Activated effector memory CD4-positive, alpha-beta T cell treated with Interleukin-2 at 50 U/mL for 16 hours (primary cell): ENCODE measurements at places on chromosomes 1 and 21.

GRCh38 chr1:23111600-23112535 lies 56.8 kb downstream of the LUZP1 start:
- no peak for DNase-seq

DNA sequence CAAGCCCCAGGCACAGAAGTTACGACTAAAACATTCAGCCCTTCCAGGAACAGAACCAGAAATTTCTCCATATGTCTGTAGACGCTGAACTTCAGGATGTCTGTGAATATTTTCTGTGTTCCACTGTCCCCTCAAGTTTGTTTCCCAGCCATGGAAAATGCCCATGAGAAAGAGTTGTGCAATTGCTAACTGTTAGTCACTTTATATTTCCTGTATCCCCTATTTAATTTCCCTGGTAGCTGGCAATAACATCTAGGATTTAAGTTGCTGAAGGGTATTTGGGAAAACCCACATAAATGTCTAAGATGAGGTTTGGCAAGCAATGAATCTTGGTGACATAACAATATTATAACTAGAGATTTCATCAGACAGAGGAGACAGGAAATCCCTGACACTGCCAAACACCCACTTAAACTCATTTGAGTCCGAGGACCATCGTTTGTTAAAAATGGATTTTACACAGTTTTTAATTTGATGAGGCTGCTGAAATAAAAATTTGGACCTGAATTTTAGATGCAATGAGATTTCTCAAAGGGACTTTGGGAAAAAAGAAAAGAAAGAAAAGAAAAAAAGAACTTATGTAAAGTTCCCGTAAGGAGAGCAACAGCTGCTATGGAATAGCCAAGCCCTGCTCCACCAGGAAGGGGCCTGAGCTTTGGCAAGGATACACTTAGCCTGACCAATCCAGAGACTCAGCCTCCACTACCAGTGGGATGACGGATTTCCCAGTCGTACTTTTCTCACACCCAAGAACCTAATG lies 21.8 kb upstream of the ERRFI1 start:
- no peak for DNase-seq

DNA sequence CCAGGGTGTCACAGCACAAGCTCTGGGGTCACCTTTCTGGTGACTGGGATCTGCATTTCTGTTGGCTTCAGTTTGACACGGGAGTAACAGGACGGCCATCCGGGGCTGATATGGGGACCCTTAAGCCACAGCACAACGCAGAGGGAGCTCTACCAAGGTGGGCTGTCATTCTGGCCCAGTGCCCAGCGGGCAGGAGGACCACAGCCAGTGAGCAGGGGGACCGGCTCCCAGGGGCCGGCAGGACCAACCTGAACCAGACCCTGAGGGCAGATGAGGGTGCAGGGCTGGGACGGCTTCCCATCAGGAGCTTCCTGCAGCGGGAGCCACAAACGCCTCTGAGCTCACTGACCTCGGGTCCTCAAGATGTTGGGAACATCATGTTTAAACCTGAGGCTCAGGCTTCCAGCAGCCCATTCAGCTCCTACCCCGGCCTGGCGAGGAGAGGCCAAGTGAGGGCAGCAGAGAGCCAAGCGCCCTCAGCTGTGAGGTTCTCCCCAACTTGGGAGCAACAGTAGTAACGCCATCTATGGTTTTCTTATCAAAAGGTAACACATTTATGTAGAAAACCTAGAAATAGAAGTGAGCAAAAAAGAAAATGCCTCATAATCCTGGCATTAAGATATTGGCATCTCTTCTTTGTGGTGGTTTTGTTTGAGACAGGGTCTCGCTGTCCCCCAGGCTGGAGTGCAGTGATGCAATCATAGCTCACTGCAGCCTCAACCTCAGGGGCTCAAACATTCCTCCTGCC lies 26.8 kb downstream of the TMEM201 start:
- peak; percentile 36 for DNase-seq

- DNase-seq: no peak
Measured at GRCh38 chr1:171081763-171082201, 8.9 kb upstream of the FMO3 start.

GRCh38 chr1:47013293-47013692 lies 10.2 kb upstream of the CYP4X1 start:
- DNase-seq: no peak

GRCh38 chr1:40096977-40097782 lies at the start of gene PPT1:
TSS of gene PPT1 (minus strand) at chr1:40097252. CDS start at chr1:40097238, 14 bp downstream.
- peak; percentile 76 for DNase-seq

DNA sequence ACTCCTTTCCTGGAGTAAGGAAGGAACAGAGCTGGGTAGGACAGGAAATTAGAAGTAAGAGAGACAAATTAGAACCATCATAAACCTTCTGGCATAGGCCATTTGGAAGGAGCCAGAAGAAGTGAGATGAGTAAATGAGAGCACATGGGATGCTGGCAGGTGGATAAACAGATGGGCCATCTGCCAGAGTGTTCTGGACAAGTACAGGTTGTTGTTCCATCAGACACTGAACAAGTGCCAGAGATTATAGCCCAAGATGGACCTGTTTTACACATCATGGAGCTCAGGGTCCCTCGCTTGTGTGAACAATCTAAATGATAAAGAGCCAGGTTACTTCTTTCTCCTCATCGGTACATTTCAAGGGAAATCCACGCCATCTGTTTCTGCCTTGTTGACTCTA lies 200.3 kb downstream of the HHIPL2 start:
- no peak for DNase-seq

GRCh38 chr1:17176306-17177061 lies 28.4 kb upstream of the PADI1 start:
- no peak for DNase-seq

DNA sequence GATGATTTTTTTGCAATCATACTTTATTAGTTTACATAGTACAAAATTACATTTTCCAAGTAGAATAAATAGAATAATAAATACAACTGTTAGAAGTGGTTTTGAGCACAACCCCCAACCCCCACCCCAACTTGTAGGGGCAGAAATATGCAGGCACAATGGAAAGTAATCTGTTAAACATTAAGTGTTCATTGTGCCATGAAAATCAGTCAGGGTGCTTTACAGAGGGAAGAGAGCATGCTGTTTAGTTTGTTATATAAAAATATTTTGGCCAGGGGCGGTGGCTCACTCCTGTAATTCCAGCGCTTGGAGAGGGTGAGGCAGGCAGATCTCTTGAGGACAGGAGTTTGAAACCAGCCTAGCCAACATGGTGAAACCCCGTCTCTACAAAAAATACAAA lies 2.6 kb downstream of the OR10T2 start:
- no peak for DNase-seq

DNA sequence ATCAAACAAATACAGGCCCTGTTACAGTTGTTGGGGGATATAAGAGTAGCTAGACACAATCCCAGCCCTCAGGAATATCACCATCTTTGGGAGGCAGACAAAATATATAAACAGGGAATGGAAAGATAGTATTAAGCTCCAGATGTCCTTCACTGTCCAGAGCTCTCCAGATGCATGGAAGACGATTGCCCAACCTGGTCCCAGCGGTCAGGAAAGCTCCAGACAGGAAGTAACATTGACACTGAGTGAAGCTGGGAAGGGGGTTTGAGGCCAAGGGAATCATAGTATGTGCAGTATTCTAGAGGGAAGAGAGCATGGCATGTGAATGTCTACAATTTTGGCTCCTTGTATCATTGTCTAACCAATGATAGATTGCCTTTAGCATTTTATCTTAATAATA lies 173.9 kb upstream of the HOOK1 start:
- no peak for DNase-seq

DNA sequence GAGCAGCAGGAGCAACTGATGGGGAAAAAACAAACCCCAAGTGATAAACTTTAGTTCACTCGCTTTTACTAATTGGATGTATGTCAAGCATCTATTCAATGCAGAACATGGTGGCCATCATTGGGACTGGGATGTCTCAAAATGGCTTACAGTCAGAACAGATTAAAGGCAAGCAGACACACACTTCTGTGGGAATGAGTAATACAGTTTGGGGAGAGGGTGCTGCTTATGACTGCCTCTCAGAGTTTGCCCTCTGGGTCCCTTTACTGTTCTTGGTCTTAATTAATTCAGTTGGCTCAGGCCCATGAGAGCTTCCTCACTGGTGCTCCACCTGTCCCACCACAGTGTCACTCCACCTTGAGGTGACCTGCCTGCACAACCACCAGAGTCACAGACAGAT lies 119.5 kb downstream of the TBX19 start:
- no peak for DNase-seq

DNA sequence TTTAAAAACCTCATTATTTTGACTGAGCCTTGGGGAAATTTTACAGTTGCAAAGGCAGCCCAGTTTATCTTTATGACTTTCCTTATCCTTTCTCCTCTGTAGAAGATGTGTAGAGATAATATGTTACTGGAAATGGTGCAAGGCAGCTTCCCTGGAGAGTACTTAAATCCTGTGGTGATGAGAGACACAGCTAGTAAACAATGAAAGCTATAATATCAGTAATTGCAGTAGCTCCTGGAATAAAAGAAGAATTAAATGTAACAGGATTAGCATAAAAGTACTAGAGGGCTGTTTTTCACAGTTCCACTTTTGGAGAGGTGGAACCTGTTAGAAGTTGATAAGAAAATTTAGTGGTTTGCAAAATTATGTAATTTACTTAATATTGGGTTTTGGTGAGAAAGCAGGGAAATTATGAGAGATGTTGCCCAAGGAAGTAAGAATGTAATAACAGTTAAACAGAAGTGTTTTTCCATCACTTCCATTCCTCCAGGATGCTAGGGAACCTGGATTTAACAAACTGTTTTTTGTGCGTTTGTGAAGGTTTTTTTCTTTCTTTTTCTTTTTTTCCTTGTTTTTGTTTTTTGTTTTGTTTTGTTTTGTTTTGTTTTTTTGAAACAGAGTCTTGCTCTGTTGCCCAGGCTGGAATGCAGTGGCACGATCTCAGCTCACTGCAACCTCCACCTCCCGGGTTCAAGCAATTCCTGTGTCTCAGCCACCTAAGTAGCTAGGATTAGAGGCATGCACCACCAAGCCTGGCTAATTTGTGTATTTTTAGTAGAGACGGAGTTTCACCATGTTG lies 15.7 kb upstream of the EDEM3 start:
- DNase-seq: no peak

DNA sequence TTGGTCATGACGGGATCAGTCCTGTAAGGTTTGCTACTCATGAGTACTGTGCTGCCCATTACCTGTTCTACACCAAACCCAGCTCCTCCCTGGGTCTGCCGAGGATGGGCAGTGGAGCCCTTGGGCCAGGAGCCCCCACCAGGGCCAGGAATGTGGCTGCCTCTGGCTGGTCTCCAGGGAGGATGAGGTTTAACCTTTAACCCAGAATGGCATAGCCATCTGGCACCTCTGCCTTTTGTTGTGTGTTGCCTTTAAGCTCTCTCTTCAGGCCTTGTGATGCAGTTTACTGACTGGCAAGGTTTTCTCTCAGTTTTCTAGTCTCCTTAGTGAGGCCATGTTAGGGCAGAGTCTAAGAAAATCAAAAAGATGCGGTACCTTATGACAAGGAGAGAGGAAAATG lies 38.6 kb downstream of the SIPA1L2 start:
- no peak for DNase-seq

GRCh38 chr1:55700359-55701130 lies 485.4 kb upstream of the USP24 start:
- no peak for DNase-seq

GRCh38 chr1:85358702-85359438 lies 82.4 kb upstream of the BCL10 start:
- no peak for DNase-seq

DNA sequence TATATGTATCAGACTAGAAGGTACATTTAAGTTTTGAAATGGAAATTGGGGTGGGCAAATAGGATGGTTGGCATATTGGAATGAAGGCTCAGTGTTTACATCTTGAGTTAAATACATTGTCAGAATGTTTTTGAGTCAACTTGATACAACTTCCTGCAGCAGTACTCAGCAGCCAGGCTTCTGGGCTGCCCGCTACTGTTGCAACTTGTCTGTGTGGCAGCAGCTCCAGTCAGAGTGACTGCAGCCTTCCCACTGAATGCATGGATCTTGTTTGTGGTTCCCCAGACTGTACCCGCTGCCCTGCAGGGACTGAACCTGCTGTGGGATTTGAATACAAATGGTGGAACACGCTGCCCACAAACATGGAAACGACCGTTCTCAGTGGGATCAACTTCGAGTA lies 24.9 kb upstream of the SARS1 start:
- no peak for DNase-seq

- no peak for DNase-seq
Measured at GRCh38 chr1:31372751-31373055, 173 bp downstream of the FABP3 start.

DNA sequence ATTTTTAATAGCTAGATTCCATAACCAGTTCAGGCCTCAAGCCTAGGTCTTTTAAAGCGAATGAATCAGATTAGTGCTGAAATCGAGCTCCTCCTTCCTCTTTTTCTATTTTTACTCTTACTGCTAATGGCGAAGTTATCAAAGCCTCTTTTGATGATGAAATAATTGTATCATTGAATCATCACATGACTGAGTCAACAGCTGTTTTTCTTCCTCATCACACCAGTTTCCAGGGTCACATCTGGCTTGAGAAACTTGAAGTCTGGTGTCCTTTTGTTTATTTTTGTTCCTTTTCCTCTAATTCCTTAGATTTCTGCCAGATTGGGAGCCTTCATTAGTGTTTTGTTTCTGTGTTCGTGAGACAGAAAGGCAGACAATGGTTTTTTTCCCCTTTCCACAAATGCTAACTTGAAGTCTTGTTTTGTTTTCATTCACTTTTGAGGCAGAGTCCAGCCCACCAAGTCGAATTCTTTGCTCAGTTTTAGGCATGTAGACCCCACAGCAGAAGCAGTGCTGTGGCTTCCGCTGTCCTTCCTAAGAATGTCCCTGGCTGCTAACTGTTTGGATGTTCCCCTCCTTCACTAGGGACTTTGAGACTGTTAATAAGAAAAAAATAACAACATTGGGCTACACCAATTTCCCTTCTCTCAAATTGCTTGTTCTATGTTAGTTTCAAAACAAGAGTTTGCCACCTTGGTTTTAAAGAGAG lies 51.9 kb upstream of the FMOD start:
- DNase-seq: no peak

GRCh38 chr1:38991638-38992411 lies 749 bp downstream of the AKIRIN1 start:
- no peak for DNase-seq

GRCh38 chr1:162757476-162757875 lies 33.0 kb upstream of the HSD17B7 start:
- DNase-seq: no peak

GRCh38 chr1:160005070-160005469 lies 26.7 kb downstream of the PIGM start:
- DNase-seq: no peak

DNA sequence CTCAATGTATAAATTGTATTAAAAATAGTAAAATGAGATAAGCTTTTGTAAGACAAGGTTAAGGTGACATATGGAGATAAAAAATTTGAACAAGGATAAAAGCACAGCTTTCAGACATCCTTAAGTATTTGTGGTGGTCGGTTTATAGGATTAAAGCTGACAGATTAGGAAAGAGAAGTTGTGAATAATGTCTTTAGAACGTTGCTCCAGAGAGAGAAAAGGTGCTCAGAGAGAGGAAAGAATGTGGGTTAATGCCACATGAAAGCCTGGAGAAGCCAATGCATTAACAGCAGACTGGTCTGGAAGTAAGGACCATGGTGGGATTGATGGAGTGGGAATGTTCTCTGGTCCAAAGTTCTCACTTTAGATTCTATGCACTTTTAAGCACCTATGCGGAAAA lies 44.8 kb downstream of the ATP6V1G3 start:
- no peak for DNase-seq

GRCh38 chr1:62840555-62840954 lies 56.6 kb downstream of the ATG4C start:
- DNase-seq: no peak
